Stimulated activated CD4-positive, alpha-beta T cell treated with anti-CD3 and anti-CD28 coated beads, Interleukin-12 subunit alpha, Interleukin-12 subunit beta, amount 100 ng/mL, for 24 hours (primary cell): ENCODE measurements at places on chromosomes 13 and 19.

DNA sequence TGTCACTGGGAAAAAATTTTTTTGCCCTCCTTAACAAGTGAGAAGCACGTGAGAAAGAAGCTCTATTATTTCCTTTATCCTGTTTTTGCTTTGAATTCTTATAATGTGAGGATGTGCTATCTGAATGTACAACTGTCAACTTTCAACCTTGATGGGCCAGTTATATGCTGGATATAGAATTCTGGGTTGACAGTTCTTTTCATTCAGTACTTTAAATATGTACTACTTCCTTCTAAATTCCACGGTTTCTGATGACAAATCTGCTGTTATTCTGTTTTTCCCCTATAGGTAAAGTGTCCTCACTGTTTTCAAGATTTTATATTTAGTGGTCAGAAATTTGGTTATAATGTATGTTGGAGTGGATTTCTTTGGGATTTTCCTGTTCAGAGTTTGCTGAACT, 29.9 kb downstream of the ZDHHC20 start:
- no peak for DNase-seq

- DNase-seq, result no peak
These were observed 13.9 kb downstream of the SLITRK5 start for GRCh38 chr13:87684850-87685742.

DNA sequence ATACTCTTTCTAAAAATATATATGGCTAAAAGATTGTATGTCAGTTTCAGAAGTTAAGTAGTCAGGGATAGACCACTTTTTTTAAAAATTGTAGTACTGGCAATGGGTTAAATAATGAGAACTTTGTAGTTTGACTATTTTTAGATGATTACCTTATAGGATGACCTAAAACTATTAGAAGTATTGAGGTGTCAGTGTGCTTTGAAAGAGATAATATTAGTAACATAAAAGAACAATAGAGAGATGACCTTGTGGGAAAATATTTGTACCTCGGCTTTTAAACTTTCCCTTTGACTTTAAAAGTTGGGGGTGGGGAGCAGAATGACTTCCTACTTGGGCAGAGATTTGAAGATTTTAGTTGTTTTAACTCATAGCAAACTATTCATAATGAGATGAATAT, 48.3 kb downstream of the SLAIN1 start:
- DNase-seq, result no peak

DNA sequence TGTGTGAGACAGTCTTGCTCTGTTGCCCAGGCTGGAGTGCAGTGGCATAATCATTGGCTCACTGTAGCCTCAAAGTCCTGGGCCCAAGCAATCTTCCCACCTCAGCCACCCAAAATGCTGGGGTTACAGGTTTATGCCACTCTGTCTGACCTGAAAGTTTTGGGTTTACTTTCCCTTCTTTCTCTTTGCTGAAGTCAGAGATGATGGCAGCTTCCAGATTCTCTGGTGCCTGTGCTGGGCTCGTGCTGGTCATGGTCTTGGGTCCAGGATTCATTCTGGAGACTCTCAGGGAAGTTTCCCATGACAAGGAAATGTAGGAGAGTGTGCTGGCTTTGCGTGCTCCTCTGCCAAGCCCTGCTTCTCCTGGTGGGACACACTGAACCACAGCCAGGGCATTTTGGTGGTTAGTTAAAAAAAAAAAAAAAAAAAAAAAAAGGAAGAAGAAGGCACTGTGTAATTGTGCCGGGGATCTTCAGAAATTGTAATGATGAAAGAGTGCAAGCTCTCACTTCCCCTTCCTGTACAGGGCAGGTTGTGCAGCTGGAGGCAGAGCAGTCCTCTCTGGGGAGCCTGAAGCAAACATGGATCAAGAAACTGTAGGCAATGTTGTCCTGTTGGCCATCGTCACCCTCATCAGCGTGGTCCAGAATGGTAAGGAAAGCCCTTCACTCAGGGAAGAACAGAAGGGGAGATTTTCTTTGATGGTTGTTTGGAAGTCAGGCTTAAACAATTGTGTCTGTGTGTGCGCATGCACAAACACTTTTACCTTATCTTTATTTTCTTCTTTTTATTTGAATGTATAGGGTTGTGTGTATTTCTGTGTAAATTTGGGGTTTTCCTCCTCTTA, at the start of gene ALOX5AP:
ALOX5AP (plus strand) TSS at position 519 of the 847 bp plus-strand sequence; CDS start at position 582, 63 bp downstream.
- DNase-seq, result no peak

DNA sequence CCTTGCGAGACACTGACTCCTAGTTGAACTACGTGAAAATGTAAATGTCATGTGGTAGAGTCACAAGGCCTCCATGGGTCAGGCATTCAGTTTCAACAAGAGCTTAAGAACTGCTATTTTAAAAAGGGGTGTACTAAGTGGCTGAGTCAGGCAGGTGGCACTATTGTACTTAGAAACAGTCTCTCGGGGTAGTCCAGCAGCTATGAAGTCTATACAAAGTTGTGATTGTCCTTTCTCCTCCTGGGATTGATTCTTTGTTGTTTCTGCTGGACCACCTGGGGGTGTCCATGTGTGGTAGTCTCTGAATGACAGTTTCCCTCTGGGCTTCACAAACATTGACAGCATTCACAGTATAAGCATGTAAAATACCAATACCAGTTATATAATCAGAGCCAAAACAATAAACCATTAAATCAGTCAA, 33.0 kb downstream of the UGGT2 start:
- no peak for DNase-seq

- no peak for DNase-seq
These were observed 46.3 kb downstream of the SIPA1L3 start for GRCh38 chr19:37953171-37953917.

DNA sequence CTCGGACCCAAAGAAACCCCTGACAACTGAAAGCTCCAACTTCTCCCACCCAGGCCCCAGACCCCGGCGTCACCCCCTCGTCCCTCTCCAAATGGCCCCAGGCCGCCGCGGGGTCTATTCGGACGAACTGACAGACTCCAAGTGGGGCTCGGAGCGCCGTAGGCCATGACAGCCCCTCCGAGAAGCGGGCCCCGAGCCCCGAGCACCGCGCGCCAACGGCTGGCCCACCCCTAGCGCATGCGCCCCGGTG, 360 bp downstream of the DDX39A start:
- peak; percentile 79 for DNase-seq

DNA sequence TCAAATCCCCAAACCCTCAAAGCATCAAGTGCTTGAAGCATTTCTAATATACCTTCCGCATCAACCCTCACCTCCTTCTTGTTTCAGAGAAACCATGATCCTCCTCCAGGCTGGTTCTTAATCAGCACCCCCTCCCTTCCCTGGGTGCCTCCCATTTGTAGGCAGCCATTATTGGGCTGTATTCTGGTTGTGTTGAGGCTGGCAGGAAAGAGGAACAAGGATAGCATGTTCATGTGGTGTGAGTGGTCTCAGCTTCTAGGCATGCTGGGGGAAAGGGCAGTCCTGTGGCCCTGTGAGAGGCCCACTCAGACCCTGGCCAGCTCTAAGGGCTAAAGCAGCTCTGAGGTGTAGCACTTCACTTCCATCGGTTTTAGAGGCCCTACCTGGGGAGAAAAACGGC, 18.9 kb upstream of the TRIM13 start:
- no peak for DNase-seq

- no peak for DNase-seq
These were observed 11.6 kb downstream of the CBY2 start for GRCh38 chr13:45713721-45714120.

DNA sequence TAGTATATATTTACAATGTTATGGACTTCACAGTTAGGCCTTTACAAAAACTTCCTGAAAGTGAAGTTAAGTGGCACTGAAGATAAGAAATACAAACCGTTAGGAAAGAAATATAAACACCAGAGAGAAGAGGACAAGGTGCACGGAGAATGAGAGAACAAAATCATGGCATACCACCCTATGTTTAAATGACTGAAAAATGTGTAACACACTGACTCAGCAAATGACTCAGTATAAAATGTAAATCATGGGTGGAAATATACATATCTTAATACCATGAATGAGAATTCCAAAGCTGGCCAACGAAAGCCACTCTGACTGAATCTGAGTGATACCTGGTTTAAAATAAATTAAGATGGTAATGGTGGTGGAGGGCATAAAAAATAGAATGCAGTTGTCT, 260.8 kb downstream of the DNAJC15 start:
- DNase-seq, result no peak

DNA sequence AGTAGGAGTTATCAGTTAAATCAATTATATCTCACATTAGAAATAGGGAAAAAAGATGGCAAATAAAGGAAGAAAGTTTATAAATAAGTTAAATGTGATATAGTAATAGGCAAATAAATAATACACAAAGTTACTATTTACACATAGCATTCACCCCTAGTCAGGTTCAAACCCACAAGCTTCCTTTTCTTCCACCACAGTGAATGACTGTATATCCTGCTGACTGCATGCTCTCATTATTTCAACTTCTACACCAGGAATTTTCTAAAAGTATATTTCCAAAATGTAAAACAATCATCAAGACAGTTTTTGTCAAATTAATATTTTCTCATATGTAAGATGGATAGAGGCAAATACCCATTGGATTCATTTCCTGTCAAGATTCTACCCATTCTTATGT, 548.6 kb upstream of the SLITRK5 start:
- DNase-seq, result no peak

- no peak for DNase-seq
These were observed 7.9 kb upstream of the F7 start for GRCh38 chr13:113097651-113098050.

DNA sequence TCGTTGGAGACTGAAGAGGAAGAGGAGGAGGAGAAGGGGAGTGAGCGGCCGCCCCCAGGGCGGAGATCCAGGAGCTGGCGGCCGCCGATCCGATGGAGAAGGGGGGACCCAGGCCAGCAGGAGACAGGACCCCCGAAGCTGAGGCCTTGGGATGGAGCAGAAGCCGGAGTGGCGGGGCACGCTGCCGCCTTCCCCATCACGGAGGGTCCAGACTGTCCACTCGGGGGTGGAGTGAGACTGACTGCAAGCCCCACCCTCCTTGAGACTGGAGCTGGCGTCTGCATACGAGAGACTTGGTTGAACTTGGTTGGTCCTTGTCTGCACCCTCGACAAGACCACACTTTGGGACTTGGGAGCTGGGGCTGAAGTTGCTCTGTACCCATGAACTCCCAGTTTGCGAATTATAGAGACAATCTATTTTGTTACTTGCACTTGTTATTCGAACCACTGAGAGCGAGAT, 1.8 kb downstream of the GADD45B start:
- no peak for DNase-seq

GRCh38 chr13:31394506-31394905, 194.7 kb downstream of the B3GLCT start:
- no peak for DNase-seq

DNA sequence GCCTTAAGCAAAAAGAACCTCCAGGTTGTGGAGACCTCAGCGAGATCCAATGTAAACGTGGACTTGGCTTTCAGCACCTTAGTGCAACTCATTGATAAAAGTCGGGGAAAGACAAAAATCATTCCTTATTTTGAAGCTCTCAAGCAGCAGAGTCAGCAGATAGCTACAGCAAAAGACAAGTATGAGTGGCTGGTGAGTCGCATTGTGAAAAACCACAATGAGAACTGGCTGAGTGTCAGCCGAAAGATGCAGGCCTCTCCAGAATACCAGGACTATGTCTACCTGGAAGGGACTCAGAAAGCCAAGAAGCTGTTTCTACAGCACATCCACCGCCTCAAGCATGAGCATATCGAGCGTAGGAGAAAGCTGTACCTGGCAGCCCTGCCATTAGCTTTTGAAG, 58.5 kb downstream of the ARHGAP35 start:
- no peak for DNase-seq

DNA sequence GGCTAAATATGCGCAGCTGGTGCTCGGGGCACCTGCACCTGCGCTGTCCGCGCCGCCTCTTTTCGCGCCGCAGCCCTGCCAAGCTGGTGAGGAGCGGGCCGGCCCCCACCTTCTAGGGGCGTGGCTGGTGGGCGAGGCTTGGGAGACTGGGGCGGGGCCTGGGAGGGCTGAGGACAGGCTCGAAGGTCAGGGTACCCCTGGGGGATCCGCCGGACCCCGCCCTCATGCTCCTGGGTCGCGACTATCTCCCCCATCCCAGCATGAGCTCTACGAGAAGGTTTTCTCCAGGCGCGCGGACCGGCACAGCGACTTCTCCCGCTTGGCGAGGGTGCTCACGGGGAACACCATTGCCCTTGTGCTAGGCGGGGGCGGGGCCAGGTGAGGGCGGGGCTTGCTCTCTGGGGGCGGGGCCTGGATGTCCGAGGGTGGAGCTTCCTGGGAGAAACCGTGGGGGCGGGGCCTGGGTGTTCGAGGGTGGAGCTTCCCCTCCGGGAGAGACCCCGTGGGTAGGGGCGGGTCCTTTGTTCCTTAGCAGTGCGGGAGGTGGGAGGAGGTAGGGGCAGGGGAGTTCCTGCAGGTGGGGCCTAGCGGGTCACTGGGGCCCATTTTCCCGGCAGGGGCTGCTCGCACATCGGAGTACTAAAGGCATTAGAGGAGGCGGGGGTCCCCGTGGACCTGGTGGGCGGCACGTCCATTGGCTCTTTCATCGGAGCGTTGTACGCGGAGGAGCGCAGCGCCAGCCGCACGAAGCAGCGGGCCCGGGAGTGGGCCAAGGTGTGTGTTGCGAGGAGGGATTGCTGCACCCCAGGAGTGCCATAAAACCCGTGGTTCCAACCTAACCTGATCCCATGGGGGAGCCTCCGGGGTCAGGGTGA, 19.7 kb downstream of the PNPLA6 start:
- no peak for DNase-seq

DNA sequence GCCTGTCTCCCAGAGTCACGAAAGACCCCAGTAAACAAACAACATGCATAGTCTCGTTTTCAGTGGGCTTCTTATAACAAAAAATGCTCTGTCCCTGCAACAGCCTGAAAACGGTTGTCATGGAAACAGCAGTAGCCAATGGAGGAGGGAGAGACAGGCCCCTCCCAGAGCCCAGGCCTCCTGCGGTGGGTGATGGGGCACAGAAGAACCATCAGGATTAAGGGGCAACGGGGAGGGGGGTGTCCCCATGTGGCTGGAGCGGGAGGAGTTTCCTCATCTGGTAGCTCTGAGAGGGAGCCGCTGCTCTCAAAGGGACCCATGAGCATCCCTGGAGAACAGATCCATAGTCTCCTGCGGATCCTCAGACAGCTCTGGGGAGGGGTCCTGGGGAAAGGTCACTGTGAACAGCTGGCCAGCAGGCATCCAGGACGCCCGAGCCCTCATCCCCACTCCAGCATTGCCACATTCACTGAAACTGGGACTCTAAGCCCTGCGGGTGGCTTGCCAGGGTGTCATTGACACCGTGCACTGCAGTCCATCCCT, 37.5 kb upstream of the PNMA8B start:
- no peak for DNase-seq

DNA sequence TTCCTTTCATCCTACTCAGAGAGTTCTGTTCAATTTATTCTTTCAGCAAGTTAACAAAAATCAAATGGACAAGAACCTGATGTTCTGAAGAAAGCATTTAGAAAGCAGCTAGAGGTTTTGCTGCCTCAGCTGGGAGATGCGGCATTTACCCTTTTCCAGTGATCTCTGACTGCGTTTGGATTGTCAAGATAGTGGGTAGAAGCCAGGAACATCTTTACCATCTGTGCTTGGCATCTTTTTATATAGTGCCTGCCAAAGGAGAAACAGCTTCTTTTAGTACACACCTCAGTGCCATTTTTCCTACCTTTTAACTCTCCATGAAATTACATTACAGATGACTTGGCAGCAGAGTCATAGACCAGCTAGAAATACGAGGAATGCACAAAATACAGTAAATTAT, 680.8 kb downstream of the SLITRK1 start:
- DNase-seq, result no peak

GRCh38 chr13:44906230-44906629, 83.0 kb downstream of the NUFIP1 start:
- DNase-seq, result no peak
